ENCODE measurements at places on chromosomes 4 and X.

DNA sequence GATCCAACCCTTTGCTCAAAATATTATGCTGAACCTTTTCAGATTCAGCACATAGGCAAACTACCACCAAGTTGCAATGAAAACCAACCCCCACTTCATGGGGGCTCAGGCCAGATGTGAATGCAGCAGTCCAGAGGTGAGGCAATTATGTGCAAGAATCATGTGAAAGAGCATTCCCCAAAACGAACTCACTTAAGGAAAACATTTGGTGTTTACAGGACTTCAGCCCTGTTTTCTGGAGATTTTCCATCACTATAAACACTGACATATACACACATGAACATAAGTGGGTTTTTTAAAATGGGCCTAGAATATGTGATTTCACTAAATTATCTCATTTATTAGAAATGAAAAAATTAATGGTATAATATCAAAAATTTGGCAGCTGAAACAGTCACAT lies 31.5 kb downstream of the BMP3 start:
- no peak for DNase-seq

- DNase-seq, result peak; percentile 53
Observed at GRCh38 chr4:17324386-17324830, 187.5 kb downstream of the QDPR start.

GRCh38 chrX:13855689-13856450 lies 39.0 kb upstream of the GPM6B start:
- DNase-seq, result no peak

DNA sequence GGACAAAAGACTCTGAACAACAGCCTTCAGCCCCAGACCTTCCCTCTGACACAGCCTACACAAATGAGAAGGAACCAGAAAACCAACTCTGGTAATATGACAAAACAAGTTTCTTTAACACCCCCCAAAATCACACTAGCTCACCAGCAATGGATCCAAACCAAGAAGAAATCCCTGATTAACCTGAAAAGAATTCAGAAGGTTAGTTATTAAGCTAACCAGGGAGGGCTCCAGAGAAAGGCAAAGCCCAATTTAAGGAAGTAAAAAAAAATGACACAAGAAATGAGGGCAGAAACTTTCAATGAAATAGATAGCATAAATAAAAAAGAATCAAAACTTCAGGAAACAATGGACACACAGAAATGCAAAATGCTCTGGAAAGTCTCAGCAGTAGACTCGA lies 224.0 kb downstream of the TRIML1 start:
- DNase-seq, result no peak

DNA sequence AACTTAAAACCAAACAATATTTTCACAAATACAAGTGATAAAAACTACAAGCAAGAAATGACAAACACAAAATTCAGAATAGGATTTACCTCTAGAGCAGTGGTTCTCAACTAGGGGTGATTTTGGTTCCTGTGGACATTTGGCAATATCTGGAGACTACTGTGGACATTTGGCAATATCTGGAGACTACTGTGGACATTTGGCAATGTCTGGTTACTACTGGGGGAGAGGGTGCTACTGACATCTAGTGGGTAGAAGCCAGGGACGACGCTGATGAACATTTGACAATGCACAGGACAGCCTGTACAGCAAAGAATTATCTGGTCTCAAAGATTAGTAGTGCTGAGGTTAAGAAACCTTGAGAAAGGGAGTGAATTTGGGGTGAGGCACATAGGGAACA lies 169.8 kb downstream of the CLCN4 start:
- DNase-seq, result no peak

DNA sequence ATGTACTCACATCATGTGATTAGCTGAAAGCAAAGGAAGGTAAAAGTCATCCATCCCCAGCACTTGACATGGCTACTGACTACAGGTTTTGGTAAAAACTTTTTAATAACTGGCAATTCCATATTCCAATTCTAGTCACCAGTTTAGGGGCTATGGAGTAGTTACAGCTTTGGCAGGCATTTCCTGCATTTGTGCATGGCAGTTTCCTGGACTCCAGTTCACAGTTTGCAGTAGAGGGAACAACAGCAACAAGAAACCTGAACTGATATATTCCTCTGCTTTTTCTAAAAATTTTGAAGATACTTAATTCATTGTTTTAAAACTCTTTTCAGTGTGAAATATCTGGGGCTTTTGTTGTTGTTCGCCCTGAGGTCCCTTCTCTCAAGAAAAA lies 184.3 kb downstream of the PPP3CA start:
- DNase-seq, result no peak

GRCh38 chrX:108304210-108304609 lies 134.0 kb downstream of the COL4A6 start:
- peak; percentile 50 for DNase-seq

DNA sequence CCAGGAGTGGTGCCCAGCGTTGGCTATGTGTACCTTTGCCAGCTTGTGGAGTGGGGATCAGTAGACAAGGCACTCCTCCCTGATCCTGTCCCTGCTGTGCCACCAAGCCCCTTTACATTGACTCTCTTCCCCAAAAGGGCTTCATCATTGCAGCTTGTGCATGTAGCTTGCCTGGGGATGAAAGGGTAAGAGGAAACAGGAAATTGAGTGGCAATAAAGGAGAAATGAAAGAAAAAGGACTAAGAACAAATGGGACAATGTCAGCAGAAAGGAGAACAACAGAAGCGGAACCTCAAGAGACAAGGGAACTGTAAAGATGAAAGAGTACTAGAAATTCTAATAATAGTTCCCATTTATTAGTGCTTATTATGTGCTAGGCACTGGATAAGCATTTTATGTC lies 8.7 kb upstream of the IL13RA1 start:
- no peak for DNase-seq

DNA sequence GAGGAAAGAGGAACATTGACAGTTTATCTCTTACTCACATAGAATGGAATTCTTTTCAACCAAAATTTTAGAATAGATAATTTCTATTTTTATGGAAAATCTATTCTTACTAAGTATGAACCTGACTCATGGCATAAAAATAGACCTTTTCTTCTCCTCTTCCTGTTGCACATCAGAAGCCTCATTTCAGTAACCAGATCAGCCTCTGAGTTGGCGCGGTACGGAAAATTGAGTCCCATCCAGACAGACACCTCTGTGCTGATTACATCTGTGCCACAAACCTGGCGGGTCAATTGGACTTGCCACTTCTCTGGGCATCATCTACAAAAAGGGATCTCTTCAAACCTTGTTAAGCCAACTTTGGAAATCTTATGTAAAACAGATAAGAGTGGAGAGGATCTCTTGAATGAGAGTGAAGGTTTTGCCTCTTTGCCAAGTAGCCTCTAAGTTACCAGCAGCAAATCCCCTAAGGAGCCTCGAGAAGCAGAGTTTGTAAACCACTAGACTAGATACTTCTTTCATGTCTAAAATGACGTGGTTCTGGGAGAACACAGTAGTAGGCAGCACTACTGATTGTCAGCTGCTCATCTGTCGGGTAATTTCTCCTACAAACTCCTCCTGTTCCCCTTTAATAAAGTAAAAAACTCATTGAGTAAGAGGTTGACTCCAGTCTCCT lies 37.4 kb downstream of the TENM3 start:
- peak; percentile 22 for DNase-seq

DNA sequence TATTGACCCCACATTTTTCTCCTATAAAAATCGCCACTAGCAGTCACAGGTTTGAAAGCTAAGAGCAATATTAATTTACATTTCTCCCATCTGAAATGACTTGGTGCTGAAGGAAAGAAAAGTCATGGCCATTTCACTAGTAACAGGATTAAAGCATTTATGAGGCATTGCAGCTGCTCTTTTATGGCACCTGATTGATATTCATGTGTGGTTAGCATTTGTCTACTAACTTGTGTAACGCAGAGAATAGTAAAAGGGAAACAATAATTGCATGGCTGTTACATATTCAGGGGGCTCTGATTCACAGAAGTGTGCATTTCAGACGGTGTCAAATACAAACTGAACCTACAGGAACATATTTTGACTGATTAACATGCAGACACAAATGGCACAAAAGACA lies 5.2 kb downstream of the PCDH19 start:
- DNase-seq, result peak; percentile 4

- DNase-seq, result no peak
Observed at GRCh38 chr4:118180776-118181175, 146.5 kb downstream of the NDST3 start.

- no peak for DNase-seq
Observed at GRCh38 chr4:52408032-52408431, 251.1 kb downstream of the USP46 start.

- peak; percentile 82 for DNase-seq
Observed at GRCh38 chr4:88674979-88675378, 22.6 kb downstream of the NAP1L5 start.

DNA sequence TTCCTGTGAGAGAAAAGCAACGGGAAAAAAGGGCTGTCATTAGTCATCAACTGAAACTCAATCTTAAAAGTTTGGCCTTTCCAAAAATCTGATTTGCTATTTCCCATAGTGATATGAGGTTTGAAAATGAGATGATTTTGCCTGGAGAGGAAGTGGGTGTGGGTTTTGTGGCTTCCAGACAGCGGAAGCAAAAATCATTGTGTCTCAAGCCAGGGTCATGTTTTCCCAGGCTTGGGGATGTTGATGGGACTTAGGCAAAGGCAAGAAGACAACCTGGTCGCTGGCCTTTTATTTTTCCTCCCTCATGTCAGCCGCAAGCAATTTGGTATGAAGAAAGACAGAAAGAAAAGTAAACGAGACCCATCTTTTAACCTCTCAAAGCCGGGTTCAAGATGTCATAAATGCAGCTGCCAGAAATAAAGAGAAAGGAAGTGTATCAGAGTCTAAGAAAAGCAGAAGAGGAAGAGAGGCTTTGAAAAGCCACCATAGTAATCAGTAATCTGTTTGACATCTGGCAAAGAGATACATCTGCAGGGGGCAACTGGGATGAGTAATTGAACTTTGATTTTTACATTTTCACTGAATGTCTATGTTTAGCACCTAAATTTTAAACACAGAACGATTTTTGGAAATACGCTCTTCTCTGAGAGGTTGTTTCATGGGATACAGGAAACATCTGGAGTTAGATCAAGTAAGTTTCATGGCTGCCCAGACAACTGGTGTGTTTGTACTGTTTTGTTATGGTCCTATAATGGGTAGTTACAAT lies 521.6 kb upstream of the SLIT2 start:
- DNase-seq, result no peak

DNA sequence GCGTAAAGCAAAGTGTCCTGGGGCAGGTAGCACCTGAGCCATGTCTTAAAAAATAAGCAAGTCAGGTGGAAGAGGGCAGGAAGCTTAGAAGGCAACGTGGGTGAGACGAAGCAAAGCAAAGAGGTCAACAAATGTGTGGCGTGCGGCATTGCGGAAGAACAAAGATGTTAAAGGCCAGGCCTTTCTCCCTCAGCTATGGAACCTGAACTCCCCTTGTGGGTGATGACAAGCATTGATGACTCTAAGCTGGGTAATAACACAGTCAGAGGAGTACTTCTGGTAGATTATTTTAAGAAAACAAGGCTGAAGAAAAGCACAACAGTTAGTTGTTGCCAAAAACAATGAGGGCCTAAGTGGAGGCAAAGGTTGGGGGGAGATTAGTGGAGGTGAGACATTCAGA lies 29.0 kb upstream of the SORBS2 start:
- no peak for DNase-seq

- DNase-seq, result no peak
Observed at GRCh38 chr4:165380805-165381204, 2.0 kb downstream of the CPE start.
